Mammary epithelial cell (primary cell): ENCODE measurements at places on chromosomes 7 and 10. TPM values are rescaled to one million over a fixed set of nuclear protein-coding genes. Genes with fewer than 3 reads are reported as not detected.

DNA sequence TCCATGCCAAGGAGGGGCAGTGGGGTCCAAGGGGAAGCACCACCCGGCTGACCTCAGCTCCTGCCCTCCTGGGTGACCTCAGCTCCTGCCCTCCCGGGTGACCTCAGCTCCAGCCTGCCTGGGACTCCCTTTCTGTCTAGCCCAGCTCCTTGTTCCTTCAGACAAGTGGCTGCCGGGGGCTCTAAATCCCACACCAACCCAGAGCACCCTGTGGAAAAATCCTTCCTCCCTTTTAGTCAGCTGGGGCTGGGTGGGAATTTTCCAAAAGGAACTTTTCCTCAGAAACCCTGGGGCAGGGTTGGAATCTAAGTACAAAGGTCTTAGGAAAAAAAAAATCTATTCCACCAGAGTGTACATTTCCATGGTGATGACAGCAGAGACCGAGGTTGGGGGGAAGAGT is 36.3 kb downstream of the AKR1B1 start:
- no peak for DNase-seq

- no peak for DNase-seq
Observed at GRCh38 chr7:129970816-129971215, 18.1 kb upstream of the UBE2H start.

- DNase-seq, result no peak
Observed at GRCh38 chr7:132286836-132287235, 289.4 kb downstream of the PLXNA4 start.

GRCh38 chr7:148719753-148720152 is 21.1 kb downstream of the CUL1 start:
- DNase-seq, result no peak

- peak; percentile 84 for DNase-seq
Observed at GRCh38 chr10:88194041-88194887, 330.8 kb downstream of the PTEN start.

DNA sequence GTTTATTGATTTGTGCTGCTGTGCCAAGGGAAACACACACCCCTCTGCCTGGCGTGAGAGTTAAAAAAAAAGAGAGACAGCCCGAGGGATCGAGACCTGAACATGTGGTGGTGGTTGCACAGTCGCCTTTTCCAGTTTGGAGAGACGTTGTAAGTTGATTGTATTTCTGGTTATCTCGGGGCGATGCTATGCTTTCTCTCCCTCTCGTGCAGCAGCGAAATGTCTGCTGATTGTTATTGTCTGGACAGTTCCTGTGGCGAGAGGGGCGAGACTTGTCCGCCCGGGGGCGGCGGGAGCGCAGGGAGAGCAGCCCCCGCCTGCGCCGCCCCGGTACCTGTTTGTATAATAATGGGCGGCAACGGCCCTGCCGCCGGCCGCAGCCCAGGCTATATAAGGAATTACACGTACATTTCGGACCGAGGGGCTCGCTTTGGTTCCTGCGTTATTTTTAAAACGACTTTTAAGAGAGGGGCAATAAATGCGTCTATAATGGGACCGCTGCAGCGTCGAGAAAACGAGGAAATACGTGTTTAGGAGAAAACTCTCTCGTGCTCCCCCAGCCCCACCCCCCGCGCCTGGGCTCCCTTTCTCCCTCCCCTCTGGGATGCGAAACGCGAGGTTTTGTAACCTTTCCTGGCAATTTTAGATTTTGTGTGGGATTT is 1.7 kb downstream of the ZEB1 start:
- peak; percentile 38 for DNase-seq

DNA sequence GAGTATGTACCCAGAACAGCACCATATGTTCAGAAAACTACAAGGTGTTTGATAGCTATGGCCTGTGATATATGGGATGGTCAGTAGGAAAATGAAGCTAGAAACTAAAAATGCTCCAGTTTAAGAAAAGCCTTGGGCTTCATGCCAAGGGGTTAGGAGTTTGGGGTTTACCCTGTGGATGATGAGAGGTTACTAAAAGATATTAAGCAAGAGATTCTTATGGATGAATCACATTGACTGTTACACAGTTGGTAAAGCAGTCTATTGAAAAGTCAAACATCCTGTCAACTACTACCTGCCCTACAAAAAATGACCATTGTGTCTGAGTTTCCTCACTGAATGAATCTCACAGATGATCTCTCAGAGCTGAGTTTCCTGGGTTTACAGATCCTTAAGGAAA is 166.2 kb upstream of the INHBA start:
- DNase-seq, result peak; percentile 82

LLCFC1 gene
- polyA plus RNA-seq, result not detected

GRCh38 chr7:64990216-64990615 is 620 bp downstream of the ZNF117 start:
- no peak for DNase-seq

INA gene
- polyA plus RNA-seq, result 3.7 TPM

DNA sequence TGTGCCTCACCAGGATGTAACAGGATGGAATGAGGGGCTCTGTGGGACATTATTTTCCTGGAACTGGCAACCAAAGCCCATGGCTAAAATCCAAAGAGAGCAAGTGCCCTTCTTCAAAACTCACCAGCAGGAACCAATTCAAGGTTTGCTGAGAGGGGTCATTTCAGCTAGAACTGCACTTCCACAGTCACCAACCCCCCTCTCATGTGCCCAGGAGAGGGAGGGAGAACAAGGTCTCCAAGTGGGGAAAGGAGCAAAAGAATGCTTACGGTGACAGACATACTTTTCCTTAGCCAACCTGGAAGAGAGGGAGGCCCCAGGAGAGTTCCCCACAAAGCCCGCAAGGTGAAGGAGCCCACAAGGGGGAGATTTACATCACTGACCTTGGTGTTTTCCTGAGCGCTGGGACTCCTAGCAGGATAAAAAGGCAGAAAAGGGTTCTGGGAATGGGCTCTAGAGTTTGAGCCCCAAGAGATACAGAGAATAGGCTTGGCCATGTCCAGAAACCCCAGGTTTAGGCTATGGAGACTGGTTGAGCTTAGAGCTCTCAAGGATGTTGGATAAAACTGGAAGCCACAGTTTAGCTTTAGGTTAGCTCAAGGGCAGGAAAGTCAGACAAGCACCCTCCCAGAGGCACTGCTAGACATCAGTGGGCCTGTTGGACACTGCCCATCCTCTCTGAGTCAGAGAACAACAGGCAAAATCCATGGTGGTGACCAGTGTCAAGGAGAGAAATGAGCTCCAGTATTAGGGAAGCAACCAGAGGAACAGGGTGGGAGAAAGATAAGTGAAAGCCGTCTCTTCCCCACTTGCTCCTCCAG is 63.9 kb upstream of the GHITM start:
- DNase-seq, result no peak

GRCh38 chr7:33761449-33762080 is 143.8 kb upstream of the BMPER start:
- DNase-seq, result no peak

DNA sequence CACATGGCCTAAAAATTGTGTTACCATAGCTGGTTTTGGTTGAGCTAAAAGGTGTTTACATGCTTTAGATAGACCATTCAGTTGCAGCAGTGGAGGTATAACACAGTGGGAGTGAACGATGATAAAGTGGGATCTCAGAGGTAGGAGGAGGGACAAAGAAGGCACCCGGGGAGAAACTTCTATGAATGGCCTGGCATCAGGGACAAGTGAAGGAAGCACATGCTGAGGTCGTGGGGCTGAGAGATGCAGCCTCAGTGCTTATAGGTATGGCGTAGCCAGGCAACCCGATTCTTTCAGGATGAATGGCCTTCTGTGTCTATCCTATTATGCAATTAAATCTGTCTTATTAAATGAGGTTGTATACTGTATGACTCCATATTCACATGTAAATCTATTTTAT is 3.9 kb upstream of the CDK6 start:
- DNase-seq, result no peak

COL17A1 gene
- 2,244 TPM for polyA plus RNA-seq

DNA sequence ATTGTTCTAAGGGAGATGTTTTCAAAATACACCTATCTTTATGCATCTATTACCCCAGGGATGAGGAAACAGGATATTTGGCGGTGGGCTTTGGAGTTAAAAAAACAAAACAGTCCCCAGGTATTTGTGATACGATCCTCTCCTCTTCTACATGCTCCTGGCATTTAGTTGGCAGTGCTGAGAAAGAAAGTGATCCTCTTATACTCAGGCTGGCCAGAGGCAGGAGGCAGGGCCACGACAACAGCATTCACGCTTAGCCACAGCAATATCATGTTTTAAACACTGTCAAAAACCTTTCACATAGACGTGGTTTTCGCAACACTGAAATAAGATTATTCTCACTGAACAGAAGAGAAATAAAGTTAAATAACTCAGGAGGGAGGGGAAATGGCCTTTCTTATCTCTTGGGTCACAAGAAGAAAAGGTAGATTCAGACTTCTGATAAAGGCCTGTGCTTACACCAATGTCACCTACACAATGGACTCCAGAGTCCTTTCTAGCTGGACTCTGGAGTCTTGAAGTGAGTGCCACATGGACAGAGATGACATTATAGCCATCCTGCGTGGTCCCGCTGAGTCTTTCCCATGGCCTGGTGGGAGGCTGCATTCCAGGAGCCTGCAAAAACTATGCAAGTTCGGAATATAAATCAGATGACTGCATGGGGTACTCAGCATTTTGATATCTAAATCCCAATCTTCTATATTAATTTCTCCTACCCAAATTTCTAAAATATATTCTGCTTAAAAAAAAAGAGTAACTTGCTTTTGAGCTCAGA is 88.7 kb downstream of the PIP4K2A start:
- DNase-seq, result no peak

FAM20C gene
- 30.6 TPM for polyA plus RNA-seq

- DNase-seq, result peak; percentile 40
Observed at GRCh38 chr7:99331002-99331401, 5.3 kb downstream of the ARPC1A start.

OR6V1 gene
- not detected for polyA plus RNA-seq

DNA sequence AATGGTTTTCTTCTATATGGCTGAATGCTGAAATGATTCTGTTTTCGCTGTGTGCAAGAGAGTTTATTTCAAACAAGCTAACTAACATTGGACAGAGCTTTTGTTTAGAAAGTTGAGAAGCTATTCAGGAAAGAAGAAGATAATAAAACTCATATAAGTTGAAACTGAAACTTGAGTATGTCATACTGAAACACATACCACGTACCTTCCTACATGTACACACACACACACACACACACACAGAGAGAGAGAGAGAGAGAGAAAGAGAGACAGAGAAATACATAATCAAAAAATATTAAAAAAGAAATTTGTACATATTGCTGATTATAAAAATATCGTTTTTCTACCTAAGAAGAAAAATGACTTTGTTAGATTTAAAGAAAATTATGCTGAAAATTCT is 561.9 kb upstream of the KCND2 start:
- DNase-seq, result no peak

- no peak for DNase-seq
Observed at GRCh38 chr7:116736927-116737715, 65.1 kb downstream of the MET start.

DNA sequence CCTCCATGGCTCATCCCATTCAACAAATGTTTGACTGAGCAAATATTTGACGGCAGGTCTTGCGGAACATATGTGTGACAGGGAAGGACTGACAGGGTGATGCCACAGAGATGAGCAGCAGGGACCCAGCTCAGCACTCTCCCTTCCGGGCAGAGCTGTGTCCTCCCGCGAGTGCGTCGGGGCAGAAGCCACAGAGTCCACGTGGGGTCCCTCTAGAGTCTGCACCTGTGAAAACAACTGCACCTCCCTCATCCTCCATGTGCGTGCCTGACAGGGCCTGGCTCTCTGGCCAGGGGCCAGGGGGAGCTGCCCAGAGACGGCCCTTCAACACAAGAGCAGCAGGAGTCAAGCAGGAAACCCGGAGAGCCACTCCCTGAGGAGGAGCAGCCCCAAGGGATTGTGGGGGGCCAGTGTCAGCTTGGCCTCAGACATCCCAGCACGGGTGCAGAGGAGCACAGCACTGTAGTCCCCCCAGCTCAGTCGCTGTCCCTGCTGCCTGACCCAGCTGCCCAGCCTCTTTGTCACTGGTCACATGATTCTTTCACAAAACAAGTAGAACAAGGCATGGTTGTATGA is 83.6 kb upstream of the TMEM72 start:
- DNase-seq, result no peak

DNA sequence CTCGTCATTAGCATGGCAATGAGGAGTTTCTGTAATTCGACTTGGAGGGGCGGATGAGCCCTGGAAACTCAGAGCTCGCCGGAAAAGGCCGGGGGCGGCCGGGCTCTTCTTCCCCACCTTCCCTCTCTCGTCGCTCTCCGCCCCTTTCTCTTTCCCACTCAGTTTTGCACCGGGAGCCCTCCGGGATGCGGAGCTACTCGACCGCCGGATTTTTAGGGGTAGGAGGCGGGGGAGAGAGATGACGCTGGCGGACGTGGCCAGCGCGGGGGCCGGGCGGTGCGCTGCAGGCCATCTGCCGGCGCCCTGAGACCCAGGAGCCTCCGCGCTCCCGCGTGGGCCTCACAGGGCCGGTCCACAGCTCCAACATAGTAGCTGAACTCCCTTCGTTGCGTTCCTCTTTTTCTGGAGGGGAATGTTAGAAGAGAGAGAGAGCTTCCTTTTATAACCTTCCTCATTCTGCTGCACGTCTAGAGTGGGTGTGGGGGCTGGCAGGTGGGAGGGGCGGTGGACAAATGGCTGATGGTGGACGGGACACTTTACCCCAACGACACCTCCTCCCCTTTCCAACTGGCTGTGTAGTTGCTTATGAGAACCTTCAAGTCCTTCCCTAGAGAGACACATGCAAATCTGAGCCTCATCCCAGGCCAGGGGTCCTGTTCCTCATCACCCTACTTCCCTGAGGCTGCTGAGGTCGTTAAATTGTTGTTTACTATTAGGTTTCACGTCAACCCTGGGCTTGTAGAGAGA is 1.1 kb upstream of the HOXA1 start:
- DNase-seq, result peak; percentile 57

KDM7A gene
- polyA plus RNA-seq, result 2.1 TPM

GRCh38 chr10:84665883-84666463 is 337.6 kb downstream of the CCSER2 start:
- peak; percentile 15 for DNase-seq
